ENCODE measurements at places on chromosomes 5 and 9.

- no peak for DNase-seq
These were observed 70.1 kb upstream of the PANK3 start for GRCh38 chr5:168649306-168649705.

- DNase-seq: no peak
These were observed 22.5 kb downstream of the EDIL3 start for GRCh38 chr5:84362061-84362720.

- DNase-seq: no peak
These were observed 138.4 kb downstream of the KCTD16 start for GRCh38 chr5:144308906-144309670.

DNA sequence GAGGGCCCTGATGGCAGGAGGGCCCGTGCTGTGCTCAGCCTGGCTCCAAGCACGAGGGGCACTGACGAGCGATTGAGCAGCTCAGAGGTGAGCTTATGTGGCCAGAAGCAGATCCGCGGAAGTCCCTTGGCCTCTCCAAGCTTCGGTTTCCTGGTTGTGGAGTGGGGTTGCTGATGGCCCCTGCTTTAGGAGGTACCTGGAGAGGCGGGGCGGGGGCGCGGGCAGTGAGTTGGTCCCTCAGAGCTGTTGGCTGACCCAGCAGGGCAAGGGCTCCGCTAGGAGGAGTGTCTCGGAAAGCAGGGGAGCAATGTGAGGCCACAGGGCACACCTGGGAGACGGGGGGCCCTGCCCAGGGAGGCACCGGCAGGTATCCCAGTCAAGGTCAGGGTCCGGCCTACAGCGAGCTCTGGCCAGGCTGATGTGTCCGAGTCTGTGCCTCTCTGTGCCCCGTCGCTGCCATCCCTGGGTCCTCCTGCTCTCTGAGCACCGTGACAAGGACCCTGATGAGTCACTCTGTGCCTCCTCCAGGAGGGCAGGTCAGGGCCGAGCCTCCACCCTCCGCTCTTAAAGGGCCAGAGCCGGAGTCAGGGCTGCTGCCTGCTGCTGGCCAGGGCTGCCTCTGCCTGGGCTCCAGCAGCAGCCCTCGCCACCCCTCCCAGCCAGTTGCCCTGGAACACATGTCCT is 14.8 kb downstream of the NCS1 start:
- DNase-seq: no peak

DNA sequence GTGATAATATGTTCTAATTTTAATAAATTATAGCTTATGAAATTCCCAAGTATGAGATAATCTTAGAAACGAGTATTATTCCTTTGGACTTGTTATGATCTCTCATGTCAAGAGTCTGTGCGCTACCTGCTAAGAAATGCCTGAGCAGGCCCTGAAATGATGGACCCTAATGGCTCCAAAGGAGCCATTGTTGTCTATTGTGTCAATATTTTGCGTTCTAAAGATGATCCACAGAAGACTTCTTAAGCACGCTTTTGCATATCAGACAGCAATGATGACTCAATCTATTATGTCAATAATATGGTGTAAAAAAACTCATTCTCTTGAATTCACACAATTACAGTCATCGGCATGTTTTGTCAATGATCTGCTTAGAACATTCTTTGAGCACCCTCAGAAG is 306.1 kb downstream of the KIAA0825 start:
- no peak for DNase-seq

- no peak for DNase-seq
These were observed 1.3 kb upstream of the ITGA1 start for GRCh38 chr5:52786391-52786790.

- DNase-seq: no peak
These were observed 930 bp downstream of the PRLR start for GRCh38 chr5:35229076-35230037.

- no peak for DNase-seq
These were observed 16.8 kb upstream of the SGCD start for GRCh38 chr5:156310115-156310514.

DNA sequence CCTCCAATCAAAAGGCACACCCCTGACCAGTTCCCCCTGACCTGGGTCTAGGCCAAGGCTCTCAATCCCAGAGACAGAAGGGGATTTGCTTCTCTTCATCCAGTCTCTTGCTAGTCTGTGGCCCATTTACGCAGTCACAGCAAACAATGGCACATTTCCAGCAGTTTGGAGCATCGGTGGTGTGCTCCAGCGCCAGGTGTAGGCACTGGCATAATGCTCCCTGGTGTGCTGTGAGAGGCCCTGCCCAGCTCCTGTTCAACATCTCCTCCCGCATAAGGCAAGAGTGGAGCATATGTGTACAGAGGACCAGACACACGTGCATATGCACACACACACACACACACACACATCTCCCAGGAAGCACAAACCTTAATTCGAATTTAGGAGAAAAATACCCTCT is 79.5 kb upstream of the ERCC6L2 start:
- DNase-seq: no peak

GRCh38 chr9:105967248-105967647 is 272.9 kb downstream of the TMEM38B start:
- DNase-seq: no peak

DNA sequence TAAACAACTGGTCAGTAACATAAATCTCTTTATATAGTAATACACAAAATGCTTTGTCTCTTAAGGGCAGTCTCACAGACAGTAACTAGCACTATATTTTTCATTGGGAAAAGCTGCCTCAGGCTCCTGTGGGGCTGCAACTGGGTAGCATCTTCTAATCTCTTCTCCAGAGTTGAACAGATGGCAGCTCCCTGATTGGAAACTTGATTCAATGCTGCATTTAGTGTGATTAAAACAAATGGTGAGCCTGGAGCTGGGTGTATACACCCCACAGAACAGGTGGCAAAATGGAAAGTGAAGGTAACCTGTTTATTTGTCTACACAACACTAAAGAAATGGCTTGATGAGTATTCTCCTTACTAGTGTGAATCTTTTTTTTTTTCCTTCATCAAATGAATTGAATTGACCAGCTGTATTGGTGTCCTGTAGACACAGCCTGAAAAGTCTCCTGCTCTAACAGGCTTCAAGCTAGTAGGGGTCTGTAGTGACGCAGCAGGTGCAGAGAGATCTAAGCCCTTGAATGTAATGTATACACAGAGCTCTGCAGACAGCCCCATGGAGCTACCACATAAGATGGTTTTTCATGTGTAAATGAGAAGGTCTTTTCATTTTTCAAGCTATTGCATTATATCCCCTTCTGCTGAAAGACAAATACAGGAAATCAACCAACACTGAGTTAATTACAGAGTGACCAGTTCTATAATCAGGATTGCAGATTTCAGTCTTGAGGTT is 43.3 kb downstream of the IZUMO3 start:
- no peak for DNase-seq

- DNase-seq: no peak
These were observed 69.7 kb upstream of the RANBP3L start for GRCh38 chr5:36371366-36371765.

- no peak for DNase-seq
These were observed 34.6 kb upstream of the PHYKPL start for GRCh38 chr5:178267245-178267644.

Measured in stimulated activated CD4-positive, alpha-beta T cell treated with anti-CD3 and anti-CD28 coated beads, Interleukin-1b, Interleukin-23, amount 100 ng/mL, for 1 hour (primary cell).